CD8-positive, alpha-beta memory T cell (primary cell): ENCODE measurements at places on chromosomes 13 and 19.

DNA sequence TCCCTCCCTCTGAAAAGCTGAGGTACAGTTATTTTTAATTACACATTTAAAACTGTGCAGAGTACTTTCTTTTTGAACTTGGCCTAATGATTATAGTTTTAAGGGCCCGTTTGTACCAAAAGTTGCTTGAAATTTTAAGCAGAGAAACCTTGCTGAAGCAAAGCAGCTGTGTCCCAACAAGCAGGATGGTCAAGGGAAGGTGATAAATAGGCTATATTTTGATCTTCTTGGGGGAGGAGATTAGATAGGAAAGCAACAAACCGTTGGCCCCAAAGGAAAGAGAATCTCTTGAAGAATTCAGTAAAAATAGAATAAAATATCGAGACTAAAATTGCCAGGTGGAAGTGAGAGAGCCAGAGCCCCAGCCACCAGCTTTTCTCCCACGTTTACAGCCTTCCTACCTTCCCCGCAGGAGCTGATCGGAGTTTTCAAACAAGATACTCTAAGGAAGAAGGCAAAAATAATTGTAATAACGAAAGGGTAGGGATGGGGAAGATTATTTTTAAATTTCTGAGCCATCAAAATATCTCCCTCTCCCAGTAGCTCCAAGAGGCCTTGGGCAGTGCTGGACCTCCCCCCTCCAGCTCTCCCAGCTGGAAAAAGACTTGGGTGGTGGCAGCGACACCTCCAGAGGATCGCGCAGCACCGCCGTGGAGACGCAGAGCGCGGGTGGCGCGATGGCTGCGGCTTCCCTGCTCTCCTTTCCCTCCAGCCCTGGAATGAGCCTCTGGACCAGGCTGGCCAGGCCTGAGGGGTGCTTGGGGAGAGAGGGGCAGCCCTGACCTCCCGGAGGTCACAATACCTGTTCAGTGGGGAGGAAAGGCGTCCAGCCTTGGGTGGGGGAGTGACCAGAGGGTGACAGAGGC lies 5.8 kb downstream of the ZIC2 start:
- DNase-seq = no peak
- H3K27ac ChIP-seq = no peak overlapping the region
- no peaks in the 10 kb centered on the region for H3K36me3 ChIP-seq
- H3K4me3 ChIP-seq = no peak overlapping the region
- H3K4me1 ChIP-seq = peaks cover 24% of the 10 kb centered on the region

GRCh38 chr19:28258829-28259228 lies 954.1 kb downstream of the UQCRFS1 start:
- DNase-seq = no peak
- no peaks in the 10 kb centered on the region for H3K4me1 ChIP-seq
- no peak overlapping the region for H3K4me3 ChIP-seq
- no peaks in the 10 kb centered on the region for H3K27me3 ChIP-seq

DNA sequence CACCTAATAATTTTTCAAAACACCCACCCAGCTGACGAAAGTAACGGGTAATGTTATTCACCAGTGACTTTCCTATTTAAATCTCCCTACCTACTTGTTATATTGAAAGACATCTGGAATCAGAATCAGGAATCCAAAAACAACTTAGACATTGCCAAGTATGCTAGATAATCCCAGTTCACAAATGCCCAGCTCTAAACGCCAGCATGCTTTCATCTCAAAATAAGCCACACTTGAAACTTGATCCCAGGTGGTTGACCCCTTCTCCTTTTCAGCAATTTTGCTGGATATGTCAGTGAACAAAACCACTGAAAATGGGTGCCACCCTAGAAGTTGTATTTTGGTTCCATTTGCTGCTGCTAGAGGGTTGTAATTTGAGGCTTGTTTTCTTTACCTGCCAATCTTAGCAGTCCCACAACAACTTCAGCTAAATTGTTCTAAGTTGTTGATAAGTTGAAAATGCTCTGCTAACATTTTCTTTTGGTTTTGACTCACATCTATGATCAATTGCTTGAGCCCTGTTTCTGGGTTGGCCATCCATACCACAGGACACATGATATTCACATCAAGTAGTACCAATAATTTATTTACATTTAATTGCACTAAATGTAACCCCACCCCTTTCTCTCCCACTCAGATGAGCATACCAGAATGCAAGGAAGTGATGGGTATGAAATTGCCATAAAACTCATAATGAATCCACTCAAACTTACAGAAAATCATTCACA lies 66.4 kb downstream of the DCT start:
- no peaks in the 10 kb centered on the region for H3K4me1 ChIP-seq
- no peaks in the 10 kb centered on the region for H3K36me3 ChIP-seq
- no peak overlapping the region for H3K27ac ChIP-seq
- no peak overlapping the region for H3K4me3 ChIP-seq
- DNase-seq = no peak
- H3K27me3 ChIP-seq = no peaks in the 10 kb centered on the region

GRCh38 chr13:110129539-110130186 lies 177.3 kb downstream of the COL4A1 start:
- H3K27ac ChIP-seq = no peak overlapping the region
- no peaks in the 10 kb centered on the region for H3K27me3 ChIP-seq
- H3K4me3 ChIP-seq = no peak overlapping the region
- no peak for DNase-seq
- H3K36me3 ChIP-seq = no peaks in the 10 kb centered on the region
- H3K4me1 ChIP-seq = no peaks in the 10 kb centered on the region

GRCh38 chr19:7489609-7490044 lies 792 bp upstream of the PEX11G start:
- no peak overlapping the region for H3K4me3 ChIP-seq
- no peaks in the 10 kb centered on the region for H3K27me3 ChIP-seq
- H3K36me3 ChIP-seq = no peaks in the 10 kb centered on the region

DNA sequence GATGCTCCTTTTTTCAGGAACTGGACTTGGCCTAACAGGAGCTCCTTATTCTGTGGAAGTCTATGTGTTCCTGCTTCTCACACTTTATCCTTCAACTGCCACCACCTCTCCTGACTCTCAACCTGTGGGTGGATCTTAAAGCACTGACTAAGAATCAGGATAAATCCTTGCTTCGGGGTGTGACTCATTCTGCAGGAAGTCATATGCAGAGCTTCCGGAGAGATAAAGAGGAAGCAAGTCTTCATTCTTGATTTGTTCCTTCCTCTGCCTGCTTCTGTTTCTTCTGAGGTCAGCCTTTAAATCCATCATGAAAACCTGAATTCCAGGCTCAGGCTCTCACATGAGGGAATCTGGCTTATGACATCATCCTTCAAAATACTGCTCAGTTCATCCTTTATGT lies 137.1 kb upstream of the ATXN8OS start:
- DNase-seq = no peak
- H3K4me1 ChIP-seq = no peaks in the 10 kb centered on the region
- H3K36me3 ChIP-seq = no peaks in the 10 kb centered on the region
- H3K27ac ChIP-seq = no peak overlapping the region
- H3K4me3 ChIP-seq = no peak overlapping the region
- no peaks in the 10 kb centered on the region for H3K27me3 ChIP-seq
